ENCODE measurements at places on chromosomes 2 and 18.

DNA sequence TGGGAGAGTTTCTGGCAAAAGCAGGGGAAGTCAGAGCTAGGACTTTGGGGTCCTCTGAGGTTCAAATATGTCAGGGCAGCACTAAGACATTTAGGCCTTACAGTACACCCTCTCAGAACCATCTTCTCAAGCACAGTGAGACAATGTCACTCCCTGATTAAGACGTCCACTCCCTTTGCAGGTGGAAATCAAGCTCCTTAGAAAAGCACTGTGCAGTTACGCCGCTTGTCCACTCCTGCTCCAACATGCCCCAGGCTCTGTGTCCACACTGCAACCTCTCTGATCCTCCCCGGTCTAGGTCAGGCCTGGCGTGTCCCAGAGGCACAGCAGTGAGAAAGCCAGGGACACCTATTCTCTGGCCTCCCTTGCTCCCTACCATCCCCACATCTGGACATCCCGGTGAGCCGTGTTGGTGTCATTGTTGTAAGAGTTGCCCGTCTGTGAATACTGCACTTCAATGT, 528.6 kb upstream of the ID2 start:
- no peak for DNase-seq

- no peak for DNase-seq
Observed at GRCh38 chr2:126448611-126449010, 207.3 kb upstream of the GYPC start.

DNA sequence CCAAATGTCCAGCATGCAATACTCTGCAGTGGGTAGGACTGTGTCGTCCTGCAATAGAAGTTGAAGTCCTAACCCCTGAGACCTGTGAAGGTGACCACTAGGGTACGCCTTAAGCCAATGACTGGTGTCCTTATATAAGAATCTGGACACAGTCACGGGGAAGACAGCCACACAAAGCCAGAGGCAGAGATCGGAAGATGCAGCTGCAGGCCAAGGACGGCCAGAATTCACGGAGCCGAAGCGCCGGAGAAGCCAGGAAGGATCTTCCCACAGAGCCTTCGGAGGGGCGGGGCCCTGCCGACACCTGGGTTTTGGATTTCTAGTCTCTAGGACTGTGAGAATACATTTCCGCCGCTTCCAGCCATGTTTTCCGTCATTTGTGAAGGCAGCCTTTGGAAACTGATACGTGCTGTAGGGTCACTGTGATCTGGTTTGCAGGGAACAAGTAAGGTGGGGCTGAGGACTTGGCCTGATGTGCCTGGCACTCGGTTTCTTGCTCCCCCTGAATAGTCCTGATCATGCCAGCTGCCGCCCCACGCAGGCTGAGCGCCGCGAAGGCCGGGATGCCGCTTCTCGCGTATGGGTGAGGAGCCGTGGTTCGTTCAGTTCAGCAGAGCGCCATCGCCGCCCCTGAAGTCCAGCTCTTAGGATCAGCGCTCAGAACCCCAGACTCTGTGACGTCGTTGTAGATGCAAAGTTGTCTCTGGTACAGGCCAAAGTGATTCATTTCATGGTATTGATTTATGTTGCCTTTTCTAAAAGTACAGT, 38.7 kb downstream of the PTGR3 start:
- no peak for DNase-seq

- DNase-seq, result peak; percentile 32
Observed at GRCh38 chr2:33104052-33104623, 157.4 kb downstream of the LTBP1 start.

GRCh38 chr2:196088203-196088602, 19.6 kb upstream of the DNAH7 start:
- no peak for DNase-seq

DNA sequence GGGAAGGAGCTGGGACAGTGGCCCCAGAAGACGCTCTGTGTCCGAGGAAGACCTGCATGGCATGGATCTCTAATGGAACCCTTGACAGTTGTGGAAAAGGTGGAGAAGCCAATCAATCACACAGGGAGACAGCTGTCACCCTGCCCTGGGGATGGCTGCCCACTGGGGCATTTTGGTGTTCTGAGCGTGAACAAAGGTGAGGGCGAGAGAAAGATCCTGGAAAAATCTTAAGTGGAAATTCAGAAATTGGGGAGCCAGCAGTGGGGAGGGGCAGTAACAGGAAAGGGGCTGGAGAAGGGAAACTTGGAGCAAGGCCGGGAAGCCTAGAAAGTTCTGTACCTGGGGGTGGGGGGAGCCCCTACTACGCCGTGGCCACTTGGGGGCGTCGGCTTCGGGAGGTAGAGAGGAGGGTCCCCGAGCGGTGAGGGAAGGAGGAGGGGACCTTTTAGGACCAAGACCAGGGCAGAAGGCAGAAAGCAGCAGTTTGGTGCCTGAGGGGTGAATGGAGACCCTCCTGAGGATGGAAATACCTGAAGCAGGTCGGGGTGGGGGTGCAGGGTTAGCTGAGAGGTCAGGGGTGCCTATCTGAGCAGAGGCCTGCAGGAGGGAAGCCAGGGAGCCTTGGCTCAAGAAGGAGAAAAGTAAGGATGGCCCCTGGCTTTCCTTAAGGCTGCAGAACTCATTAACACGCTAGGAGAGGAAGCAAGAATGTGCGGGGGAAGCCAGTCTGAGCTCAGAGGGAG, 30.0 kb downstream of the NGEF start:
- DNase-seq, result no peak

GRCh38 chr2:237427769-237428506, 14.0 kb upstream of the COL6A3 start:
- DNase-seq, result no peak

DNA sequence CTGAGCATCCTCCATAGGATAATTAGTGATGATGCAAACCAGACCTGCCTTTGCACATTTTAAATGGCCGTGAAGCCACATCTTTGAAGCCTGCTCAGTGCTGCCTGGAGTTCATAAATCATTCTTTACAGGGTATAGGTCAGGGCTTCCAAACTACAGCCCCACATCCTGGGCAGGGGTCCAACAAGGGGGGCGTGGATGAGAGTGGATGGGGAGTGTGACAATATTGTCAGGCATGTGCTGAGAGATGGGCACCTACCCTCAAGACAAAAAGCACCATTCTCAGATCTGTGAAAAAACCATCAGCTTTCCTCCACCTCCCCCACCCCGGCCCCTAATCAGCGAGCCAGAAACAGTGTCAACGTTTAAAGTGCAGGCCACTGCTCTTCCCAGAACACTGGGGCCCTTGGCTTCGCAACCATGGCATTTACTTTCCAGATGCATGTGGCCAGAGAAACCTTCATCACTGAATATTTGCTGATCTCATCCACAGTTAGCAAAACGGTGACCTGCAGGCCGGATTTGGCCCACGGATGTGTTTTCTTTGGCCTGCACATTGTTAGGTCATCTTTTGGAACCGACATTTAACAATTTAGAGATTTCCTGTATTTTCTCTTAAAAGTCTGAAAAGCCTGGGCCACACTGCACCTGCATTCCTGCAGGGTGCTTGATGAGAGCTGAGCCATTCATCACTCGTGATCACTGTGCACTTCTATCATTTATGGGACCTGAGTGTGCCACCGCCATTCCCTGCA, 130.7 kb downstream of the ANKRD44 start:
- no peak for DNase-seq

GRCh38 chr18:47587587-47587986, 336.1 kb upstream of the SKOR2 start:
- DNase-seq, result no peak

GRCh38 chr2:200538139-200538538, 12.1 kb downstream of the SGO2 start:
- DNase-seq, result no peak

DNA sequence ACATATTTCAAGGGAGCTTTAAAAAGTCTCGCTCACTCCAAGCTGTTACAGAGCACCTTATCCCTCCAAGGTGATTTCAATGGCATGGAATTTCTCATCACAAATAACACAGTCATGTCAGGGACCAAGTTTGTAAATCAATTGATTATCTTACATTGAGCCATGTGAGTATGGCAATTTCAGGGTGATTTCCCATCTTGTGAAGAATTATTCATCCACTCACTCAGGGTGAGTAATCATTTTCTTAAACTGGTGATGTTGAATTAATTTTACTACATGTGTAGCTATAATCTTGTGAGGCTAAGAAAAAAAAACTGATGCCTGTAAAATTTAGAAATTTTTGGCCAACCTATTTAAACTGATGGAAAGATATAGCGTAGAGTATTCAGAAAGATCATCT, 3.3 kb upstream of the ABCA12 start:
- no peak for DNase-seq
